Pancreas (tissue), 10 donors: ENCODE measurements at places on chromosomes 1 and 21. TPM values are rescaled to one million over a fixed set of nuclear protein-coding genes. Genes with fewer than 3 reads are reported as not detected.

B3GALT2 gene
- polyA plus RNA-seq, result 0.99 TPM

SELENBP1 gene
- 93.0 TPM for polyA plus RNA-seq

CAPN8 gene
- 2.2 TPM for polyA plus RNA-seq

CATSPERE gene
- 0.46 TPM for polyA plus RNA-seq

TMED5 gene
- 4.3 TPM for polyA plus RNA-seq

C1orf141 gene
- polyA plus RNA-seq, result 0.14 TPM

LPAR3 gene
- polyA plus RNA-seq, result 1.4 TPM
